ENCODE measurements at places on chromosomes 5 and 9.

GRCh38 chr9:127050152-127050551 is 72.3 kb downstream of the ANGPTL2 start:
- DNase-seq: no peak

- DNase-seq: peak; percentile 7
These were observed 21.5 kb downstream of the SERINC5 start for GRCh38 chr5:80234116-80234948.

- no peak for DNase-seq
These were observed 44.0 kb upstream of the MAP1B start for GRCh38 chr5:72063219-72063819.

- DNase-seq: no peak
These were observed 44.1 kb downstream of the EPB41L4B start for GRCh38 chr9:109276469-109277440.

DNA sequence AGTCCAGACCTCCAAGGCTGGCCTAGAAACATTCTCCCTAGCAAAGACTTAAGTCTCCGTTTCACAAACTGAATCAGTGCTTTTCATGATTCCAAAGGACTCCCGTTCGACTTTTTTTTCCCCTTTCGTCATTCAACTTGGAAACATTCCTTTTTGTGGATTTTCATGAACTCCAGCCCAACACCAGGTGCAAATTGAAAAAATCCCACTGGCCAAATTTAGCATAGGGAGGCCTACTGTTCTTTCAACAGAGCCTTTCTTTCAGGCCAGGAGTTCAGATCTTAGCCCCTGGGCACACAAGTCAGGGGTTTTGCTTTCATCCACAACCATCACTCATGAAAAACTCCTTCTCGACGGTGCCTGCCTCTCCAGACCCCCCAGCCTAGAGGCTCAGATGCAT is 285.3 kb downstream of the PIK3R1 start:
- no peak for DNase-seq

All from effector CD8-positive, alpha-beta T cell (primary cell).